ENCODE measurements at places on chromosomes 5 and 9. TPM values are rescaled to one million over a fixed set of nuclear protein-coding genes. Genes with fewer than 3 reads are reported as not detected.
A peak's percentile ranks its signal among the peaks of the same experiment; 100 is the strongest.

FAM114A2 gene
- total RNA-seq, result 46.5 TPM

ACSL6 gene
- 3.3 TPM for total RNA-seq

EGR1 gene
- 137 TPM for total RNA-seq

LMBRD2 gene
- total RNA-seq, result 18.5 TPM

DNA sequence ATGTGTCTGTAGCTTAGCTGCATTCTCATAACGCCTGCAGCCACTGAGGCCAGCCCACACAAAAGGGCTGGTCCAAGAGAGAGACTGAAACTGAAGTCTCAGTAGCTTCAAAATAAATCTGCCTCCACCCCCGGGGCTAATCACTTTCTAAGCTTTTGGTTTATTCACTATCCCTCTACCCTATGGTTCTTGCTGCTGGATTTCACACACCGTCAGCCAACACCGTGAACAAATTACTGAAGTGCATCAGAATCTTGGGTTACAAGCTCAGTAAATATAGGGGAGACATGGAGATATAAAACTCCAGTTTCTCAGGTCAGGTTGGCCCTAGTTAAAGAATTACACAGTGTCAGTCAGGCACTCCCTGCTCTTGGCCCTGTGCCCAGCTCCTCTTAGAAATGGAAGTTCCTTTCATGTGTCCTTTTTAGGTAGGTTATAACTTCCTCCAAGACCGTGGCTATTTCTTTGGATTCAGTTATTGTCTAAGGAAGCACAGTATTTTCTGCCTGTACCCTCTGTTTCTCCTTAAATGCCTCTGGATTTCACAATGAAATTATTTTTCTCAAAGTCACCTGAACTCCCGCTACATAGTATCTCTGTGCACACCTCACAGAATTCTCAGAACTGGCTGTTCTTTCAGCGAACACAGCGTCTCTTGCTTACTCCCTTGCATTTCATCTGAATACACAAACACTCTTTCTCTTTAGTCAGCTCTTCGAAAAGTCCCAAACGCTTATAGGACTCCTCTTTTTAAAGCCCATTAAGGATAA lies 112.5 kb downstream of the FAM174A start:
- peak; percentile 75 for DNase-seq

DNA sequence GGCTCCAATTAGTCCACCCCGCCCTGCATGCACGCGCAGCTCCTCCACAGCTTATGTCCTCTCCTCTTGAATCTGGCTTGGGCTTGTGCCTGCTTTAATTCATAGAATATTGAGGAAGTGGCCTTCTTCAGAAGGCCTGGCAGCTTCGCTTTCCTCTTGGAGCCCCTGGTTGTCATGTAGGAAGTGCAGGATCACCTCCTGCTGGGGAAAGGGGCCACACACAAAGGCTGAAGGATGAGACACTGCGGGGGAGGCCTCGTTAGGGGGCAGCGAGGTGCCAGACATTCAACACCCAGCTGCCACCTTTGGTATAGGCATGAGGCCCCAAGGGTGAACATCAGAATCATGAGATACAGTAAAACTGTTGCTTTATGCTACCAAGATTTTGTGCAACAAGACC lies 2.7 kb upstream of the CNOT6 start:
- DNase-seq, result no peak

- DNase-seq, result no peak
Observed at GRCh38 chr9:135815830-135816650, 91.3 kb downstream of the CAMSAP1 start.

GRCh38 chr5:168724227-168724626 lies 145.1 kb upstream of the PANK3 start:
- DNase-seq, result no peak

- no peak for DNase-seq
Observed at GRCh38 chr5:110414360-110414759, 312.1 kb downstream of the TMEM232 start.

DNA sequence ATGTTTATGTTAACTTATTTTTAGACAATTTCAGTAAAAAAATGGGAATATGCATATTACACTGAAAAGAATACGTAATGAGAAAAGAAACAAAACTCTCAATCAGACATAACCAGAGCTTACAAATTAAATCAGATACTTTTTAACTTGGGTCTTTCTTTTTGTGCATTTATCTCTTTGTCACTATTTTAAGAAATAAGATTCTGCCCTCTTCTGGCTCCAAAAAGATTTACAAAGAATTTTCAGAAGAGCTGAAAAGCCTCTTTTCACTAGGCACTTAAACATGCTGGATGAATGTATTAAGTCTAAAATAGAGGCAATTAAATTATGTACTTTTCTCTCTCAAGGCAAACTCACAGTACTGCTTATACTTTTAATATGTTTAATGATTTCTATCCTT lies 55.5 kb downstream of the CEP120 start:
- DNase-seq, result no peak

DNA sequence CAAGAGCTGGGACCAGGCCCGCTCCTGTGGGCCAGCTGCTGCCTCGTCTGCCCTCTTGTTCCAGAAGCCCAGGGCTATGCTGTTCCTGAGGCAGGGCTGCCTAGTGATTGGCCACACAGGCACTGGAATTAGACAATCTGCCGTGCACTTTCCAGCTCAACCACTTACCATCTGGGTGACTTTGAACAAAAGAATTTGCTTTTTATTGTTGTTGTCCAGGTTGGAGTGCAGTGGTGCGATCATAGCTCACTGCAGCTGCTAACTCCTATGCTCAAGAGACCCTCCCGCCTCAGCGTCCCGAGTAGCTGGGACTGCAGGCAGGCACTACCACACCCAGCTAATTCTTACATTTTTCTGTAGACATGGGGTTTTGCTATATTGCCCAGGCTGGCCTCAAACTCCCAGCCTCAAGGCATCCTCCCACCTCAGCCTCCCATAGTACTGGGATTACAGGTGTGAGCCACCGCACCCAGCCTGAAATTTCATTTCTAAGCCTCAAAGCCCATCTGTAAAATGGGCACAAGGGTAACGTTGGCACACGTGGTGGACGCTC lies 1.2 kb upstream of the NEK6 start:
- DNase-seq, result no peak

DNA sequence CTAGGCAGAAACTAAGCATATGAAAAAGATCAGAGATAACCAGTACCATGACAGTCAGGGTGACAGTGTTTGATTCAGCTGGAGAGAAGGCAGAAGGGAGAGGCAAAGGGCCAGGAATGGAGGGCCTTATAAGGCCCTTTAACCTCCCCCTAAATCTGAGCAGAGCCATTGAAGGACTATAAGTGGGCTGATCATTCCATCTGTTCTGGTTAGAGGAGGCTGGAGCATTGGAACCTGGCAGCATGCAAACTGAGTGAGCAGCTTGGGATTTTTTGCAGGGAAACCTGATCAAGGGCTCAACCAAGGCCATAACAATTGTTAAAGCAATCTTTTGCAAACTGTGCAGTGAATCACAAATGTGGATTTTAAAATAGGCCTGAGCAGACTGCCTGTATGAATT lies 174.5 kb upstream of the DAP start:
- DNase-seq, result no peak

- no peak for DNase-seq
Observed at GRCh38 chr5:125049721-125050702, 303.6 kb upstream of the ZNF608 start.

GRCh38 chr5:122384739-122385235 lies 72.8 kb downstream of the SNCAIP start:
- DNase-seq, result no peak

- no peak for DNase-seq
Observed at GRCh38 chr5:27316271-27316650, 277.9 kb upstream of the CDH9 start.

- no peak for DNase-seq
Observed at GRCh38 chr5:147690595-147690994, 91.9 kb downstream of the JAKMIP2 start.

GRCh38 chr5:165521816-165522610 lies 2016.6 kb downstream of the MAT2B start:
- no peak for DNase-seq

Measured in sciatic nerve (tissue), 2 donors.